Neuronal stem cell (in vitro differentiated cells): ENCODE measurements at places on chromosomes 1 and 21.

GRCh38 chr1:98034505-98034904 lies 113.7 kb upstream of the DPYD start:
- H3K4me1 ChIP-seq, result no peaks in the 10 kb centered on the region
- H3K4me3 ChIP-seq, result no peak overlapping the region
- DNase-seq, result no peak

- no peak for DNase-seq
- H3K4me3 ChIP-seq, result no peak overlapping the region
- H3K27ac ChIP-seq, result no peak overlapping the region
- H3K27me3 ChIP-seq, result no peaks in the 10 kb centered on the region
Measured at GRCh38 chr1:225437710-225438437, 10.0 kb upstream of the LBR start.

DNA sequence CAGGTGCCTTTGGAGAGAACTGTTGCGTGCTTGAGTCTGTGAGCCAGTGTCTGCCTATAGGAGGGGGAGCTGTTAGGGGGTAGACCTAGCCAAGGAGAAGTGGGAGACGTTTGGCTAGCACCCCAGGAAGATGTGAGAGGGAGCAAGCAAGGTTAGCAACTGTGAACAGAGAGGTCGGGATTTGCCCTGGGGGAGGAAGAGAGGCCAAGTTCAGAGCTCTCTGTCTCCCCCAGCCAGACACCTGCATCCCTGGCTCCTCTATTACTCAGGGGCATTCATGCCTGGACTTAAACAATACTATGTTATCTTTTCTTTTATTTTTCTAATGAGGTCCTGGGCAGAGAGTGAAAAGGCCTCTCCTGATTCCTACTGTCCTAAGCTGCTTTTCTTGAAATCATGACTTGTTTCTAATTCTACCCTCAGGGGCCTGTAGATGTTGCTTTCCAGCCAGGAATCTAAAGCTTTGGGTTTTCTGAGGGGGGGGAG lies 2.4 kb downstream of the BTG2 start:
- peaks cover 10% of the 10 kb centered on the region for H3K36me3 ChIP-seq
- H3K27ac ChIP-seq, result no peak overlapping the region
- peaks cover 27% of the 10 kb centered on the region for H3K4me1 ChIP-seq

GRCh38 chr1:110760321-110760720 lies 85.6 kb upstream of the KCNA3 start:
- no peaks in the 10 kb centered on the region for H3K36me3 ChIP-seq
- H3K27me3 ChIP-seq, result peaks cover 12% of the 10 kb centered on the region
- no peak for DNase-seq
- H3K4me3 ChIP-seq, result no peak overlapping the region
- no peaks in the 10 kb centered on the region for H3K4me1 ChIP-seq

GRCh38 chr1:56931211-56931610 lies 34.6 kb downstream of the C8B start:
- no peak overlapping the region for H3K27ac ChIP-seq
- no peaks in the 10 kb centered on the region for H3K27me3 ChIP-seq
- no peaks in the 10 kb centered on the region for H3K4me1 ChIP-seq

- H3K4me3 ChIP-seq, result no peak overlapping the region
- DNase-seq, result no peak
- H3K4me1 ChIP-seq, result no peaks in the 10 kb centered on the region
- no peaks in the 10 kb centered on the region for H3K27me3 ChIP-seq
- no peaks in the 10 kb centered on the region for H3K36me3 ChIP-seq
Measured at GRCh38 chr1:215052256-215053015, 30.1 kb upstream of the KCNK2 start.

DNA sequence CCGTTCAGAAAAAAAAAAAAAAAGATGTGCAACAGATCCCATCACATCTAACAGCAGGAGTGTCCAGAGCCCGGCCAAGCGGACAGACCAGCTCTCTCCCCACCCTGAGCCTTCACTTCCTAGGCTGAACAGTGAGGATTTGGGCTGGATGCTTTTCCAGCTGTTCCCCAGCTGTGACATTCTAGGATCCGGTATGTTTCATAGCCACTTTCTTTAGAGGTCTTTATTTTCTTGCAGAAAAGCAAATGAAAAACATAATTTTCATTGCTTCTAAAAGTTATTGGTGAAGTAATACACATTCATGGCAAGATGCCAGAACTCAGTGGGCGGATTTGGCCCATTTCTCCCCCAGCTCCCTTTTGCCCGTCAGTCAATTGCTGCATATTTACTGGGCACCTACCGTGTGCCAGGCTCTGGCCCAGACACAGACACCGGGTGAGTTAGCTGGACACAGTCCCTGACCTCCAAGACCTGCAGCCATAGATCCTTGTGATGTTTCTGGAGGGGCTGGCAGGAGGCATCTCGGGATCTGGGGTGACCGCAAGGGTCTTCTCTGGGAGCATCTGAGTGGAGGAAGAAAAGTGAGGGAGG lies 213.7 kb upstream of the VAMP3 start:
- no peak overlapping the region for H3K27ac ChIP-seq
- H3K36me3 ChIP-seq, result no peaks in the 10 kb centered on the region
- no peak overlapping the region for H3K4me3 ChIP-seq
- peaks cover 29% of the 10 kb centered on the region for H3K27me3 ChIP-seq
- H3K4me1 ChIP-seq, result no peaks in the 10 kb centered on the region

- peaks cover 9% of the 10 kb centered on the region for H3K4me1 ChIP-seq
- H3K27ac ChIP-seq, result peak overlapping the region; percentile 16
- no peaks in the 10 kb centered on the region for H3K27me3 ChIP-seq
- DNase-seq, result no peak
- H3K4me3 ChIP-seq, result no peak overlapping the region
Measured at GRCh38 chr1:210373628-210373877, 44.9 kb downstream of the HHAT start.

DNA sequence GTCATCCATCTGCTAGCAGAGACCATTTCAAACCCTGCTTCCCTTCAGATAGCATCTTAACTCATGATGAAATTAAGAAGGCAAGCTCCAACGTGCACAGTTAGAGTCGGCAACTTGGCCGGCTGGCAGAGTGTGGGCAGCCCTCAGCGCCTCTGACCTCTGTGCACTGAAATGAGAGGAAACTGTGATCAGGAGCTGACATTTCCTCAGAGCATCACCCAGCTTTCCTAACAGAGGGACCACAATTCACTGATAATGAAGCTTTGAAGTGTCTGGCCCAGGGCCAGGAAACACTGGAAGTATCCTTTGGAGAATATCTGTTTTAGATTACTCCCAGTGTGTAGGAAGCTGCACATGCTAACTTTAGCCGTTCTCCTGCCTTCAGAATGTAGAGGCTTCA lies 145.0 kb upstream of the ZC3H11B start:
- H3K4me3 ChIP-seq, result no peak overlapping the region
- no peak overlapping the region for H3K27ac ChIP-seq
- H3K27me3 ChIP-seq, result no peaks in the 10 kb centered on the region
- no peak for DNase-seq

DNA sequence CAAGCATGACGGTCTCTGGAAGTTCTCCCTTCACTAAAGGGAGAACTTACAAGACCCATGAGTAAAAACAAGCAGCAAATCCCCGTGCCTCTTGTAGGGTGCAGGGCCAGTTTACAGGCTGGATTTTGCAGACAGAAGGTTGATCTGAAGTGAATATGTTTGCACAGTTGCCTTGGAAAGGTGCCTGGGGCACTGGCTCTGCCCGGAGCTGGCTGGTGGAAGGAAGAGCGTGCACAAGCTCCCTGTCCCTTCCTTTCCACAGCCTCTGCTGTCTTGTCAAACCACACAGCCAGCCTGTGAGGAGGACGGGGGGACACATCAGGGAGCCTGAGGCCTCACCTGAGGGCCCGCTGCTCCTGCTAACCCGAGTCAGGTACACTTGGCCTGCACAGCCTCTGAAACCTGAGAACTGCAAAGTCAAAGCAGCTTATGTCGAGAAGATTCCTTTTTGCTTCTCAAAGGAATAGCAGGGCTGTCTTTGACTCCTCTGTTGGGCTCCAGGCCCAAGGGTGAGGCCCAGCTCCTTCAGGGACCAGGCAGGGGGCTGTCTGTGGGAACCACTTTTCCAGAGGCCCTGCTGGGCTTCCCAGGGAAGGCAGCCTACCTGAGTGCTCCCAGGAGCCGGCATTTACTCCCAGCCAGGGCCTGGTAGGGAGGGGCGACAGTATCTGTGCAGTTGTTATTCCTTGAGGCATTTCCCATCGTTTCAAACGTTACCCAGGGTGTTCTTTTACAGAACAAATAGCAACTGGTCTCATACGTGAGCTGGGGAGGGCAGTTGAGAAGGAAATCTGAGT lies 251.5 kb downstream of the SIPA1L2 start:
- no peaks in the 10 kb centered on the region for H3K4me1 ChIP-seq
- DNase-seq, result no peak
- H3K27ac ChIP-seq, result no peak overlapping the region
- H3K27me3 ChIP-seq, result no peaks in the 10 kb centered on the region
- no peaks in the 10 kb centered on the region for H3K36me3 ChIP-seq

DNA sequence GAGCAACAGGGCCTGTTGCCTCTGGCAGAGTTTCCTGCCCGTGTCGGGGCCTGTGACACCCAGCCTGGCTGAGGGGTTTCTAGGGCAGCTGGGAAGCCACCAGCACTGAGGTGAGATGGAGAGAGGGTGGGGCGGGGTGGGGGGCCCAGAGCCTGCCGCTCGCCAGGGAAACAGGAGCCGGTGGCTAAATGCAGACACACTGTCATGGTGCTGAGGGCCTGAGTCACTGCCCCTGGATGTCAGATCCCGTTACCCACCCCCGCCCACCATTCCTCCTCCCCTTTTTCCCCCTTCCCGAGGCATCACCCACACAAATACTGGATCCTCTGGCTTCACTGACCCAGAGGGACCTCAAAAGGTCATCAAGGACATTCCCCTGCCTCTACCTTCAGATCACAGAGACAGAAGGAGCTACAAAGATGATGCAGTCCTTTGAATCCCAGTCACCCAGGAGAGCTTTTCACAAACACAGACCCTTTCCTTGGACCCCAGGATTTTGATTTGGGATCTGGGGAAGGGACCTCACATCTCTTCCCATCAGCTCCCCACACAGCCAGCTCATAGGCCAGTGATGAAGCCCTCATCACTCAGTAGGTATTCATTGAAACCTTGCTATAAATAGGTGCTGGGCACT lies 1.9 kb upstream of the HSPB7 start:
- H3K27ac ChIP-seq, result no peak overlapping the region
- peaks cover 9% of the 10 kb centered on the region for H3K4me1 ChIP-seq
- H3K4me3 ChIP-seq, result no peak overlapping the region
- no peak for DNase-seq

DNA sequence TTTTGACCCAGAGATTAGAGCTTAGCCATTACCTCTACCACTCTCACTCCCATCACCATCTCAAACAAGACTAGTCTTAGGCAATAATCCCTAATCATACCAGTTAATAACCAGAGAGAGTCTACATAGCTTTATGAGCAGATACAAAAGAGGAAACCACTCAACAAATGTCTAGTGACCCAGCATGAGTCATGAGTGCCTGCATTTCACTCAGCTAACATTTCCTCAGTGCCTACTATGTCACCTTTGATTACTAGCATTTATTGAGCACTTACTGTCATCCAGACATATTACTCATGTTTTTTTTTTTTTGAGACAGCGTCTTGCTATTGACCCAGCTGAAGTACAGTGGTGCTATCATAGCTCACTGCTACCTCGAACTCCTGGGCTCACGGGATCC lies 35.9 kb upstream of the GALNT2 start:
- no peak for DNase-seq
- no peaks in the 10 kb centered on the region for H3K36me3 ChIP-seq
- no peak overlapping the region for H3K27ac ChIP-seq
- no peaks in the 10 kb centered on the region for H3K27me3 ChIP-seq

- DNase-seq, result no peak
- peak overlapping the region; percentile 54 for H3K4me3 ChIP-seq
- no peak overlapping the region for H3K27ac ChIP-seq
- H3K36me3 ChIP-seq, result no peaks in the 10 kb centered on the region
Measured at GRCh38 chr1:179955731-179956130, 1.1 kb downstream of the CEP350 start.

GRCh38 chr1:99539131-99539530 lies 106.8 kb upstream of the PALMD start:
- no peaks in the 10 kb centered on the region for H3K27me3 ChIP-seq
- H3K4me3 ChIP-seq, result no peak overlapping the region
- no peak for DNase-seq
- peaks cover 2% of the 10 kb centered on the region for H3K4me1 ChIP-seq
- no peak overlapping the region for H3K27ac ChIP-seq

GRCh38 chr1:38500891-38501290 lies 358.7 kb downstream of the RRAGC start:
- H3K4me1 ChIP-seq, result peaks cover 27% of the 10 kb centered on the region
- no peaks in the 10 kb centered on the region for H3K27me3 ChIP-seq
- H3K36me3 ChIP-seq, result no peaks in the 10 kb centered on the region
- no peak overlapping the region for H3K4me3 ChIP-seq
- no peak overlapping the region for H3K27ac ChIP-seq

GRCh38 chr1:239606850-239607400 lies 220.6 kb downstream of the CHRM3 start:
- H3K36me3 ChIP-seq, result no peaks in the 10 kb centered on the region
- H3K4me1 ChIP-seq, result no peaks in the 10 kb centered on the region
- no peak overlapping the region for H3K27ac ChIP-seq
- no peak for DNase-seq
- no peak overlapping the region for H3K4me3 ChIP-seq
- no peaks in the 10 kb centered on the region for H3K27me3 ChIP-seq

DNA sequence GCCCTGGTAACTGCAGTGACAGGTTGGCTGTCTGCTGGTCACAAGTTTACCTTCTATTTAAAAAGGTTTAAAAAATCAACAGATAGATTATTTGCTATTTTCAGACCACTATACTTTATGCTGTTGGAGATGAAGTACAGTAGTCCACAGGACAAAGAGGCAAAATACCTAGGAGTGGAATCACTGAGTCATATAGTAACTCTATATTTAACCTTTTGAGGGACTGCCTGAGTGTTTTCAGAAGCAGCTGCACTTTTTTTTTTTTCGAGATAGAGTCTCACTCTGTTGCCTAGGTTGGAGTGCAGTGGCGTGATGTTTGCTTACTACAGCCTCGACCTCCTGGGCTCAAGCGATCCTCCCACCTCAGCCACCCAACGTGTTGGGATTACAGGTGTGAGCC lies 11.7 kb downstream of the CNIH4 start:
- H3K4me1 ChIP-seq, result no peaks in the 10 kb centered on the region
- no peak overlapping the region for H3K4me3 ChIP-seq
- no peak for DNase-seq
- H3K36me3 ChIP-seq, result peaks cover 95% of the 10 kb centered on the region
- no peaks in the 10 kb centered on the region for H3K27me3 ChIP-seq
- no peak overlapping the region for H3K27ac ChIP-seq

DNA sequence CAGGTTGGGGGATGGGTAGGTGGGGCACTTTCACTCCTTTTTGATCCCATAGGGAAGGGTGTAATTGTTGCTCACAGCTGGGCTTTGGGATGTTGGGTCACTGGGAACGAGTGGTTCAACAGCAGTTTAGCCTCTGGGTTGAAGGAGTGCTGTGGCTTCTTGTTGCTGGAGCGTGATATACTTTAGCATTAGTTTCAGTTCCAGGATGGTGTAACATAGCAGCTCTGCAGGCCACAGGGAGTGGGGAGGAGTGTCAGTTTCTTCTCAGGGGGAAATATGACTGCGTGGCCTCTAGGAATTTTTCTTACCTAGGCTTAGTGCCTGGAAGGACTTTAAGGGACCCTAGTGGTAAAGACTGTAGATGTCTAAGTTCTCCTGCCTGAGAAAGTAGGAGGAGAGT lies 1105.3 kb upstream of the TMPRSS15 start:
- no peaks in the 10 kb centered on the region for H3K4me1 ChIP-seq
- DNase-seq, result no peak
- H3K4me3 ChIP-seq, result no peak overlapping the region
- H3K27me3 ChIP-seq, result no peaks in the 10 kb centered on the region
- no peaks in the 10 kb centered on the region for H3K36me3 ChIP-seq
